Stimulated activated CD4-positive, alpha-beta T cell treated with anti-CD3 and anti-CD28 coated beads, Interleukin-15, amount 100 ng/mL, for 48 hours (primary cell): ENCODE measurements at places on chromosomes 7 and 10.

- DNase-seq, result peak; percentile 22
These were observed 98.9 kb downstream of the NEURL1 start for GRCh38 chr10:103592186-103593021.

DNA sequence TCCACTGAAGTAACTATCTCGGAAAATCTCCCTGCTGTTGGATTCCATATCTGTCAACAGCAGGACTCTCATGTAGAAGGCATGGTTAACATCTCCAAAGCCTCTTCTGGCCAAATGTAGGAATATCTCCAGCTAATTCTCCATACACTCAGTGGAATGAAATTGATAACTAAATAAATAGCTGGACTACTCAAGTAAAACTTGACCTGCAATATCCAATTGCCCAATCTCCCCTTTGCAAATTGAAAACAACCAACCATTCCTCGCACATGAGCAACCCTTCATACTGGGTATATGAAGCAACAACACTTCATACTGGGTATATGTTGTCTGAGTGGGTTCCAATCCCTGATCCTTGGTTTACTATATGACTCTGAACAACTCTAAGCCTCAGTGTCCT, 105.4 kb upstream of the KMT2E start:
- no peak for DNase-seq

GRCh38 chr7:107179326-107180164, 10.7 kb downstream of the HBP1 start:
- no peak for DNase-seq

DNA sequence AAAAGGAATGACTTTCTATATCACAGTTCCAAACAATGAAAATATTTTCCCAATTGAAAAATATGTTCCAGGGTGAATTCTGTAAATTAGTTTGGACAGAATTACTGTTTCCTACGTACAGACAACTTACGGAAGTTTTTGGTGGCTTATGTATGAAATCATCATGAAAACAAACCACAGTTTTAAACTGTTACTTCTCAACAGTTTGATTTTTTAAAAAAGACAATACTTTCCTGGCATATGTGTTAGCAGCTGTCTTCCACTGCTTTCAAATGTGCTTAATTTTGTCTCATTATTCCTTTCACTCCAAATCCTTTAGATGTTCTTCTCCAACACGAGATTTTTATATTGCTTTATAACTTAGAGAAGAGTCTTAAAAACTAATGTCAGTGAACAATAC, 56.2 kb downstream of the SEMA3A start:
- no peak for DNase-seq

GRCh38 chr10:519055-519715, 170.3 kb downstream of the DIP2C start:
- no peak for DNase-seq
